ENCODE measurements at places on chromosomes 7 and 10. TPM values are rescaled to one million over a fixed set of nuclear protein-coding genes. Genes with fewer than 3 reads are reported as not detected.

The KLF6 gene
- 2.8 TPM for polyA plus RNA-seq

The CALN1 gene
- 3.5 TPM for polyA plus RNA-seq

The CYP26A1 gene
- polyA plus RNA-seq, result 0.73 TPM

The SYT15 gene
- 0.81 TPM for polyA plus RNA-seq

The GFRA1 gene
- 12.0 TPM for polyA plus RNA-seq

The PSPH gene
- 3.2 TPM for polyA plus RNA-seq

The MACC1 gene
- polyA plus RNA-seq, result not detected

The CHCHD2 gene
- 338 TPM for polyA plus RNA-seq

The NFE2L3 gene
- 1.7 TPM for polyA plus RNA-seq

The GDF2 gene
- not detected for polyA plus RNA-seq

The BICC1 gene
- polyA plus RNA-seq, result not detected

The PGAM2 gene
- 6.0 TPM for polyA plus RNA-seq

The LIPJ gene
- not detected for polyA plus RNA-seq

The TRIM50 gene
- not detected for polyA plus RNA-seq

The KIAA1217 gene
- polyA plus RNA-seq, result 73.0 TPM

The SEC31B gene
- polyA plus RNA-seq, result 3.7 TPM

The MMD2 gene
- 0.27 TPM for polyA plus RNA-seq

The GIMAP1 gene
- not detected for polyA plus RNA-seq

The MTERF1 gene
- 27.1 TPM for polyA plus RNA-seq

The CYP2C18 gene
- polyA plus RNA-seq, result 5.4 TPM

The NRCAM gene
- 522 TPM for polyA plus RNA-seq

The MYL7 gene
- 2.4 TPM for polyA plus RNA-seq

The COMMD3 gene
- polyA plus RNA-seq, result 175 TPM

The NAT16 gene
- not detected for polyA plus RNA-seq

The SCRN1 gene
- polyA plus RNA-seq, result 28.2 TPM

The LBX1 gene
- not detected for polyA plus RNA-seq

The UPK3B gene
- not detected for polyA plus RNA-seq

The FAM221A gene
- 44.1 TPM for polyA plus RNA-seq

The GNAT3 gene
- polyA plus RNA-seq, result not detected

The RSPH10B gene
- 0.22 TPM for polyA plus RNA-seq

The MAD1L1 gene
- polyA plus RNA-seq, result 5.6 TPM

The LMBR1 gene
- 75.4 TPM for polyA plus RNA-seq

The PNLIP gene
- not detected for polyA plus RNA-seq

The NKX2-3 gene
- polyA plus RNA-seq, result not detected

The FAM25G gene
- not detected for polyA plus RNA-seq

The PRRT4 gene
- polyA plus RNA-seq, result 2.1 TPM

The MCM10 gene
- 0.12 TPM for polyA plus RNA-seq

The CASTOR2 gene
- polyA plus RNA-seq, result not detected

The ZNF488 gene
- not detected for polyA plus RNA-seq

The CRYGN gene
- not detected for polyA plus RNA-seq

The EBF3 gene
- 12.1 TPM for polyA plus RNA-seq

The GPC2 gene
- polyA plus RNA-seq, result not detected
